Globus pallidus (tissue), 1 donor: ENCODE measurements at places on chromosomes 2 and 18.

DNA sequence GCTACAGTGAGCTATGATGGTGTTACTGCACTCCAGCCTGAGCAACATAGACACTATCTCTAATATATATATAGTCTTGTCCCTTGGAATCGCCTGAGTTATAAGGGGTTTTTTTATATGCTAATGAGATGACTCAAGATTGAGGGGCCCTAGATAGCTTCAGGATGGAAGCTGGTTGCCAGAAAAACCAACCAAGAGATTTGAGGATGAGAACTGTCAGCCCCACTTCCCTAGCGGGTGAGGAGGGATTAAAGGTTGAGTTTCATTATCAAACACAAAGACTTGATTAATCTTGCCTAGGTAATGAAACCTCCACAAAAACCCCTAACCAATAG is 12.6 kb upstream of the GALM start:
- DNase-seq = no peak

DNA sequence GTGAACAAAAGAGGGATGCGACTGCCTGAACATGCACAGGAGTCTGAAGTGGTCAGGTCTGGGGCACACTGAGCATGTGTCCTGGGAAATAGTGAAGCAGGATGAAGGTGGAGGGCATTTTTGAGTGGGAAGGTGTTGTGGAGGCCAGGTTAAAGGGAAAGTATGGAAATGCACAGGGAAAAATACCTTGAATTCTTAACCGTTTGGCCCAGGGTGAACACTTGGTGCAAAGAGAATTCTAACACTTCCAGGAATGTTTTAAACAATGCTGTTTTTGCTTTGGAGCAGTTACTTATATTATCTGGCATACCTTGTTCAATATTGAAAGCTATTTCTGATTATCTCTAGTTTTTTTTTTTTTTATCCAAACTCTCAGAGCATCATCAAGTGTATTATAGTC is 623.5 kb downstream of the DCC start:
- DNase-seq = no peak

GRCh38 chr2:11344956-11345677 is 681 bp upstream of the ROCK2 start:
- DNase-seq = peak; percentile 66

DNA sequence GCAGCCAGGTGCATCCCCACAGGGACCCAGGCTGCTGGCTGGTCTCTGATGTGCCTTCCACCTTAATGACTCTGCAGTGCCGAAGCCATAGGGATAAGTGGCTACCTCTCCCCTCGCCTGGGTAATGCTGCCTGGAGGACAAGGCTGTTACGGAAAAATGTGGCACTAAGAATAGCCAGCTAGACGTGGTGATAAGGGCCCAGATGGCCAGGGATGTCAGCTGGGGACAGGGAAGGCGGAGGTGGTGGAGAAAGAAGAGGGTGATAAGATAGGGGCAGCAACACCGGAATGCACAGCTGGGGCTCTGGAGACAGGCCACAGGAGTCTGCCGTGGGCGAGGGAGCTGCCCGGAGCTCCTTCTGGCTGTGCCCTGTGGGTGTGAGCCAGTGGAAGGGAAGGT is 170.6 kb downstream of the FHOD3 start:
- no peak for DNase-seq

DNA sequence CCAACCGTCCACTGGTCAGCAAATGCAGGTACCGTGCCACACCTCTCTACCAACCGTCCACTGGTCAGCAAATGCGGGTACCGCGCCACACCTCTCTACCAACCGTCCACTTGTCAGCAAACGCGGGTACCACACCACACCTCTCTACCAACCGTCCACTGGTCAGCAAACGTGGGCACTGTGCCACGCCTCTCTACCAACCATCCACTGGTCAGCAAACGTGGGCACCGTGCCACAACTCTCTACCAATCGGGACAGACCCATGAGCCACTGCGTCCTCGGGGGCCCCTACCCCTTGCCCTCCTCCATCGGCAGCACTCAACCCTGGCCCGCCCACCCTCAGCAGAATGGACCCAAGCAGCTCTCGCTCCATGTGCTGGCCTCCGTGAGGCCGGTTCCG is 226.4 kb upstream of the SALL3 start:
- DNase-seq = no peak

DNA sequence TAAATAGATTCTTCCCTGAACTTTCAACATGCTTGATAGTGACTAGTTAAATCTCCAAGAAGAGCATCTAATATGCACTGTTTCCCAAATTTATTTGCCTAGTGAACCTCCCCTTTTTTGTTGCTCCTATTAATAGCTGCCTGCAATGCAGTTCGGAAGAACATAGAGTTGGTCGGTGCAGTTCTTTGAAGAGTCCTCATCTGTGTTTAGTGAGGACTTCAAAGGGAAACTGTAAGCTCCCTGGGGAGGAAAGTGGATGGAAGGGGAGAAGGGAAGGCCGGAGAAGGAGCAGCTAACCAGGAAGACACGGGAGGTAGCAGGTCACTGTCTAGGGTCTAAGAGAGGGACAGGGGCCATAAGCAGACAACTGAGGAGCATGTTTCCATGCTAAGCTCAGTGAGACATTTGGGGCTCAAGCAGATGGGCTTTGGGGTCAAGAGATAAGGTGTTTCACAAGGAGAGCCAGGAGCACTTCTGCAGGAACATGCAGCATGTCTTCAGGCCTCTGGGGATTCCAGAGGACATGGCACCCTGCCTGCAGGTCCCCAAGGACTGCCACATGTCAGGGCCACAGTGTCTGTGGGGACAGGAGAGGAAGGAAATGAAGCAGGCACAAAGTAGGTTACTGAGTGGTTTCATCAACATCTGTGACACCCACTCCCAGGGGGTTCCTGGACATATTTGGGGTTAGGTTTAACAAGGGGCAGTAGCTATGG is 48.7 kb upstream of the ANXA4 start:
- DNase-seq = no peak

DNA sequence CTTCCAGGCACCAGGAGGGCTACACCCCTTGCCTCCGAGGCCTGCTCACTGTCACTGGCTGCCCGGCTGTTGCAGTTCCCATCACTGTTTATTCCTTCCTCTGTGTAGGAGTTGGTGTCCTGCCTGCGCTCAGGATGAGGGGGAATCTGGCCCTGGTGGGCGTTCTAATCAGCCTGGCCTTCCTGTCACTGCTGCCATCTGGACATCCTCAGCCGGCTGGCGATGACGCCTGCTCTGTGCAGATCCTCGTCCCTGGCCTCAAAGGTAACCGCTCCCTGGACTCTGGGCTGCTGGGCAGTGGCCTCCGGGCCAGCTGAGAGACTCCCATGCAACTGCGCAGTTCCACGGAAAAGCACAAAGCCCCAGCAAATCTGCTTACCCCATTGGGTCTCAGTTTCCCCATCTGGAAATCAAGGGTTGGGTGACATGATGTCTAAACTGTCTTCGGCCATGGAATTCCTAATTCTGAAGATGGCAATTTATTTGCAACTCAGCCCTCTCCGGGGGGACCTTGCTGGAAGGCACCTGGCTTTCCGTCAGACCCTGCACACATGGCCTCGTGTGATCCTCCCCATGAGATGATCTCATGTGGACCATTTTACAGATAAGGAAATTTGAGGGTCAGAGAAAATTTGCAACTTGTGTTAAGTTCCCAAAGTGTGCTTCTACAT is 9.4 kb downstream of the COLEC11 start:
- DNase-seq = no peak

DNA sequence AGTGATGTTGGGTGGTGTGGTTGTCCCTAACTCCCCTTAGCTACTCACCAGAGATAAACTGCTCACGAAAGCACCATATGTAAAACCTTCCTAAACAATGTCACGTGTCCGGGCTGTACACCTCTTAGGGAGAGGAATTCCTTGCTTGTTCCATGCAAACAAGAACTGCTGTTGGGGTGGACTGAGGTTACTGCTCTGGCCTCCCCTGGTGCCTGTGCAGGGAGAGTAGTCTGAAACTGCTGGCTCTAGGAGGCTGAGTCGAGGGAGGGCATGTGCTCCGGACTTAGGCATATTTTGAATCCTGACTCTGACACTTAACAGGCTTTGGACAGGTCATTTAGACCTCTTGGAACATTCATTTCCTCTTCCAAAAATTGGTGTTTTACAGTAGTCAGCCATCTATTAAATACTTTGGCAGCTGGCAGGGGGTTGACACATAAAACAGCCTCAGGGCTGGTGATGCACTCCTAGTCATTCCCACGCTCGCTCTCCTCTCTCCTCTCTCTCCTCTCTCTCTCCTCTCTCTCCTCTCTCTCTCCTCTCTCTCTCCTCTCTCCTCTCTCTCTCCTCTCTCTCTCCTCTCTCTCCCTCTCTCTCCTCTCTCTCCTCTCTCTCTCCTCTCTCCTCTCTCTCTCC is 10.6 kb downstream of the THNSL2 start:
- DNase-seq = no peak

GRCh38 chr2:229835596-229836283 is 86.1 kb downstream of the TRIP12 start:
- no peak for DNase-seq

- DNase-seq = no peak
These were observed 68.9 kb downstream of the VAPA start for GRCh38 chr18:9982711-9983110.

GRCh38 chr2:179344280-179344964 is 79.8 kb upstream of the SESTD1 start:
- peak; percentile 40 for DNase-seq

GRCh38 chr18:65907281-65907680 is 156.5 kb downstream of the CDH7 start:
- DNase-seq = no peak

DNA sequence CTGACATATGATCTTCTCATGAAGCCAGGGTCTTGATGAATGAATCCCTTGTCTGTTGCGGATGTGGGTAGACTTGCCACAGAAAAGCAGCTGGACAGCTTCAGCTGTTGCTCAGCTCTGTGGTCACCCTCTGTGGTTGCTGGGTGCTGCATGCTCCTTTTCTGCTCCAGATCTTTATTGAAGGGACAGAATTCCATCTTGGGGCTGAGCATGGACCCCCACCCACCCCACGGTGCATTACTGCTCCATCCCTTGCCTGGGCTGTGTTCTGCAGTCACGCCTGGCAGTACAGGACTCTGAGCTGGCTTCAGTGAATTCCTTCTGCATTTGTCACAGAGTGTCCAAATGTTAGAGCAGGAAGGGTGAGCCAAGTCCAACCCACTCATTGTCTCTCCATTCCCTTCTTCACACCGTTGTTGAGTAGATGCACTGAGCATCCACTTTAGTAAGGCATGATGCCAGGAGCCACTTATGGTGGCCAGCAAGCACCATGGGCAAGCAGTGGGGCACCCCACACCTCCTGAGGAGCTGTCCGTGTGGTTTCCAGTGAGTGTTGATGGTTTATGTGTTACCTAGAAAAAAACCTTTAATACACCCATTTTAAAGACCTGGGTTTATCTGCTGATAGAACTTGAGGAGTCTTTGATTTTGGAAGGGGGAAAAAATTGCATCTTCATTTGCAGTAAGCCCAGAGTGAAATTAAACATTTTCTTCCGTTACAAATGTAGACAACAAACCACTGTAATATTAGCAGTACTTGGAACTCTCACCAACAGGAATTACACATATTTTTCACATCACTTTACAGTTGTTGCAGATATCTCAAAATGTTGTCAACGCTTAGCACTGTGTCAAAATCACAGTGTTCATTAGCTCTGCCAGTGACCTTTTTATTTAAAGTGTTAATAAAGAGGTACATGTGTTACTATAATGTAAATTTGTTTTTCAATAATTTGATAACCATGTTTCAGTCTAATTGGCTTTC is 14.7 kb upstream of the ITGB6 start:
- no peak for DNase-seq

- peak; percentile 87 for DNase-seq
These were observed 204.5 kb downstream of the ZFP36L2 start for GRCh38 chr2:43021791-43022509.

DNA sequence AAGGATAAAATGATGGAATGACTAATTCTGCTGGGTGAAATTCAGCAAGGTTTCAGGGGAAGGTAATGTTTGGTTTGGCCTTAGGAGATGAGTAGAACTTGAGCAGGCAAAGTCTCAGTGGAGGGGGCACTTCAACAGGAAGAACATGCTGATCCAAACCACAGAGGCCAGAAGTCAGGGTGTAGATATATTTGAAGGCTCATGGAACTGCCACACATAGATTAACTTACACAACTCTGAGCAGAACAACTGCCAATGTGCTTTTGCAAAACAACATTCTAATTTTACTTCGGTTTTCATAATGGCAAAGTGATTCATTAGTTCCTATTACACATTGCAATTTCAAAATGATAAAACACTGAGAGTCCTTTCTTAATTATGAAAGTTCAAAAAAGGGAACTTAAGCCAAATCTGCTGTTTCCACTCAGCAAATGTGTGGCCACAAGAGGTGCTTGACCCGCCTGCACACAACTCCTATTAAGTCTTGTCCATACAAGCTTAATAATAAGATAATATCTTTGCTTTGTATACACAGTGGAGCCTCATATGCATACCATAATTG is 284.8 kb downstream of the MREG start:
- DNase-seq = no peak

- peak; percentile 88 for DNase-seq
These were observed 72.3 kb upstream of the PSME4 start for GRCh38 chr2:54042897-54043620.

- no peak for DNase-seq
These were observed 312 bp downstream of the NR4A2 start for GRCh38 chr2:156332284-156332533.

GRCh38 chr2:164943289-164943688 is 12.0 kb downstream of the SLC38A11 start:
- no peak for DNase-seq

DNA sequence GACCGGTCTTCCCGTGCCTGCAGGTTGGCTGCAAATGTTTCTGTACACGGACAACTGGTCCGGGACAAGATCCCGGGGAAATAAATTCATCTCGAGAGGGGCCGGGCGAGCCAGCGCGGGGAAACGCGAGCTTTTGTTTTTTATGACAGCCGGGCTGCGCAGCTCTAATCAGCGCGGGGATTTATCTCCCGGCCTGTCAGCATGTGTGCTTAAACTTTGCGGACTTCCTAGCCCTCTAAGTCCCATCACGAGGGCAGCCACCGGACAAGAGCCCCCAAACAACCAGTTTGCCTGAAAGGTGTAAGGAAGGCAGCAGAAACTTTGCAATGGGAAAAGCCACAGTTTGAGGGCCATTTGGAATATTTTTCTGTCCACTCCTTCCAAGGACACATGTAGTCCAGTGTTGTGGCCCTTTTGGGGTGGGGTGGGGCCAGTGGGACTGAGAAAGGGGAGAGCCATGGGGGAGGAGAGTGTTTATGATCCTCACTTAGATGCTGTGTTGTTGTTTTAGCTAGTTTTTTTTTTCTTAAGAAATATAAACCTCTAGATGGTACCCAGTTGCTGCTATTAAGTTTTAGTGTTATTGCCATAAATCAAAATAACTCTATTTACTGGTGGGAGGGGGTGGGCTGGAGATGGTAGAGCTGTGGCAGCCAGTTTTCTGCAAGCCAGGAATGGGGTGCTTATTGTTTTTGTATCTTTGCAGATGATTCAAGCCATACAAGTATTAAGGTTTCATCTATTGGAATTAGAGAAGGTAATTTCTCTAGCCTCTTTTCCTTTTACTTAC is 6.0 kb downstream of the MEIS1 start:
- DNase-seq = no peak

GRCh38 chr18:8994603-8995002 is 107.9 kb upstream of the NDUFV2 start:
- no peak for DNase-seq
